ENCODE measurements at places on chromosomes 7 and 10.

DNA sequence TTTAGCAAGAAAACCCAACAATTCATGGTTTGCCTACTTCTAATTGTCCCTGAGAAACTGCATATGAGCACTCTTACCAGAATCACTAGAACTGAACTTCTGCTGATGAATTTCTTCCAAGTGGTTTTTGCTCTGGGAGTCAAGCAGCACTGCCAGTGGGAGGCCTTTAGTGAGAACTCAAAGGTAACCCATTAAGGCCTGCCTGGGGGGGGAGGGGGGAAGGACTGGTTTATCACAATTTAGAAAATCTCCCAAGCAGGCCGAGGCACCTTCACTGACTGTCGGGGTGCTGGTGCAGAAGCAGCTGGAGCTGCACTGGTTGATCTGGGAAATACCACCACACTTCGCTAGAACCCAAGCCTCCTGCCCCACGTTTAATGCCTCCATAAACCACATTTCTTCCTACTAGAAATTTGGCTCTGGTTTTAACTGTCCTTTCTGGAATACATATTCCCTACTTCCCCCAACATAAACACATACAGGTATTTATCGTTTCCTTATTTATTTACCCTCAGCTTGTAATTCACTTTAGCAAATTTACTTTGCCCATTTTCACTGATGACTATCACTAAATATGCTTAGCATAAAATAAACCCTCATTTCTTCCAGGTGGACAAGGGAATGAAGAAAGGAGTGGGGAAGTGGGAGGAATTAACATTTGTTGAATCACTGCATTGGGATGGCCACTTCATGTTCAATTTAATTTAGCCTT is 14.2 kb downstream of the ANK3 start:
- no peak for DNase-seq

- no peak for DNase-seq
These were observed 296.7 kb upstream of the KLF6 start for GRCh38 chr10:4081685-4082111.

GRCh38 chr7:91358303-91358702 is 94.1 kb downstream of the FZD1 start:
- DNase-seq = no peak

DNA sequence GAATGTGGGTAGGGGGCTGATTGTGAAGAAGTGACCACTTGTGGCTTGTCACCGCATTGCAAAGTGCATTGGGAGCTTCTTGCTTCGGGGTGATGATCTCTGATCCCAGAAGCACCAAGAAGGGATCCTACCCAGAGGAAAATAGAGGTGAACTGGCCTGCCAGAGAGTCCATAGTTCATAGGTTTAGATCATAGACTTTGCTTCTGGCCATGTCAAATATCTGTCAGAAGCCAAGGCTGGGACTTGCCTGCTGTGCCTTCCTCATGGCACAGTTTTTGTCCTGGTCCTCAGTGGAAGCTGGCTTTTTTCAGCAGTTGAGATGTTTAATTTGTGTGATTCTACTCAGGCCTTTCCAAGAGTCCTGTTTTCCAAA is 1.1 kb downstream of the ZSWIM8 start:
- DNase-seq = no peak

DNA sequence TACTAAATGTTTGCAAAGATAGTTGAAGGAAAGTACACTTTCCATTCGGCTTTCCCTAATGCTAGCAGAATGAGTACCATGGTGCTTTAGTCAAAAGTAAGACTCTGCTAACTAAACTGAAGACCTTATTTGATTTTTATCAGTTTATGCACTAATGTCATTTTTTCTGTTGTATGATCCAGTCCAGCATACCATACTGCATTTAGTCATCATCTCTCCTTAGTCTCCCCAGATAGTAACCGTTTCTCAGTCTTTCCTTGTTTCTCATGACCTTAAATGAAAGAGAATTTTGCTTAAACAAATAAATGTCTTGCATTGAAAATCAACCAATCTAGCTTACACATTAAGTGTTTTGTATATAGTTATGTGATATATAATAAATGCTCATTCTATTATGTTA is 529.5 kb upstream of the SEMA3D start:
- no peak for DNase-seq

DNA sequence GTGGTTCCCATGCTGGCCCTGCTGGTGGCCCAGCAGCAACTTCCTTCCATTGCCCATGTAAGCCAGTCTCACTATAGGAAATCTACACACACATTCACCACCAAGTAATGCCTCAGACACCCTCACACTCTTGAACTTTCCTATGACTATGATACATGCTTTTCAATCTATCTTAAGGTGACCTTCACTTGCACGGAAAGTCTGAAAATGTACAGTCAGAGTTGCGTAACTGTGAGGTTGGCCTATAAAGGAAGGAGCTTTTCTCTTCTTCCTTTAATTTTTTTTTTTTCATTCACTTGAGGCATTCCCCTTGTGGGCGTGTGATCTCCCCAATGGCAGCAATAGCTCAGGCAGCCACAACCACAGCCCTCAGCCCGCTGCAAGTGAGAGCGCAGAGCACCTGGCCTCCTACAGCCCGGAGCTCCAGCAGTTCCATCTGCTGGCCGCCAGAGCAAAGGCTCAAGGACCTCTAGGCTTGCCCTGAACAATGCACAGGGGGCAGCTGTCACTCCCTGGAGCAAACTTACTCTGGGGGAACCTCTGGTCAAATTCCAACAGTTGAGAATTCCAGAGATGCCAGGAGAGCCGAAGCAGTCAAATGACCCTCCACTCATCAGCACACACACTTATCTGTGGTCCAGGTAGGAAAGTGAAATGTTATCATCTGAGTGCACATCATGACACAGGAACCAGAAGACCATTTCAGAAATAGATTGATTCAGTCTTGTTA is 123.1 kb upstream of the ADO start:
- no peak for DNase-seq

- no peak for DNase-seq
These were observed 94.1 kb upstream of the TMEM26 start for GRCh38 chr10:61547297-61547696.

GRCh38 chr7:101564778-101565211 is 64.3 kb downstream of the MYL10 start:
- DNase-seq = no peak

DNA sequence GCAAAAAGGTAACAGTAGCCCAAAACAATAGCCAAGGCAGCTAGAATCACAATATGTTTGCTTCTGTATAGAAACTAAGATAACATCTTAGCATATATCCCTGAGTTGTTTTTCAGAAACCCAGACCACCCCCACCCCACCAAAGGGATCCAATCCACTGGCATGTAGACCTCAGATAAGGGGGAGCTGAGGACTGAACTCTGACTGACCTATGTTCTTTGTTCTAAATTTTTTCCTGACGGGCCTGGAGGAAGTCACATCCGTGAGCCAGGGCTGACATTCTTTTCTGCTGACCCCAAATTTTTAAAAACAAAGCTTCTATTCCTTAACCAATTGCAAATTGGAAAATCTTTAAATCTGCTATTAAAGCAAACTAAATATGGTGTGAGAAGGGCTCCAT is 493.9 kb upstream of the IGFBP3 start:
- no peak for DNase-seq

- no peak for DNase-seq
These were observed 6.2 kb upstream of the CH25H start for GRCh38 chr10:89213191-89213808.

- no peak for DNase-seq
These were observed 245.4 kb downstream of the SKIDA1 start for GRCh38 chr10:21280037-21280436.

DNA sequence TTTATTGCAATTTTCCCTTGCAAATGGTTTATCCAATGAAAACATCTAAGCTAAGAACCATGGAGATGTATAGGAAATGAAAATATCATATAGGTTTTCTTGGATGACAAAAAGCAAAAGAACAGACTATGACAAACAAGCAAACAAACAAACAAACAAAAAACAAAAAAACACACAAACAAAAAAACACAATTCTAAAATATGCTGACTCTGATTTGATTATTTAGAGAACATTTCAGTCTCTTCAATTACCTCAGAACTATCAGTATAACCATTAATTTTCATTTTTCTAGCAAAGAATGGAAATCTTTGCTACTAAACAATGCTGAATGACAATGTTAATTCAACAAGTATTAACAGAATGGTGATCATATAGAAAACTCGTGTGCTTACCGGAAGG is 369.5 kb upstream of the LRRN3 start:
- DNase-seq = no peak

- no peak for DNase-seq
These were observed 5.9 kb upstream of the GPAM start for GRCh38 chr10:112189465-112189864.

DNA sequence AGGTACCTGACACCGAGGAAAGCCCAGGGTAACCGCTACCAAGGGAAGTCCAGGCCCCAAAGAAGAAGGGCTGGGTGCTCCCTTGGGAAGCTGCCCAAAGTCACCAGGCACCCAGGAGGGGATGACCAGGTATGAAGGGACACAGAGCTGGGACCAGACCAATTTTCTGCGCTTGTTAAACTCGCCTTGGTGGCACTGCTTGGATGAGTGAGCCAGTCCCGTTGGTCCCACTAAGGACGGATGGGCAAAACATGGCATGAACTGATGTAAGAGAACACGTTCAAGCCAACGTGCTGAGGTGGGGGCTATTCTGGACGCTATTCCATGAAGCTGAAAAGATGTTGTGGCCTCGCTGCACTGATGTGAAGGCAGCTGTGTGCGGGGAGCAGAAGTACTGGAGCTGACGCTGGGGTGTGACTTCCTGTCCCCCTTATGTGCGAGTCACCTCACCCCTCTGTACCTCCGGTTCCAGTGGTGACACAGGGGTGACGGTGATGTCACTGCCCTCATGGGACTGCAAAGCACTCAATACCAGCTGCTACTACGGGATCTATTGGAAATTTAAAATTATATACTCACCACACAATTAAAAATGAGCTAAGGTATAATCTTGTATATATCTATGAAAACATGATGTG is 73.6 kb downstream of the COBL start:
- DNase-seq = no peak

- no peak for DNase-seq
These were observed 23.7 kb upstream of the DUSP5 start for GRCh38 chr10:110474017-110474416.

GRCh38 chr10:79260811-79261740 is 86.2 kb upstream of the PPIF start:
- DNase-seq = no peak

DNA sequence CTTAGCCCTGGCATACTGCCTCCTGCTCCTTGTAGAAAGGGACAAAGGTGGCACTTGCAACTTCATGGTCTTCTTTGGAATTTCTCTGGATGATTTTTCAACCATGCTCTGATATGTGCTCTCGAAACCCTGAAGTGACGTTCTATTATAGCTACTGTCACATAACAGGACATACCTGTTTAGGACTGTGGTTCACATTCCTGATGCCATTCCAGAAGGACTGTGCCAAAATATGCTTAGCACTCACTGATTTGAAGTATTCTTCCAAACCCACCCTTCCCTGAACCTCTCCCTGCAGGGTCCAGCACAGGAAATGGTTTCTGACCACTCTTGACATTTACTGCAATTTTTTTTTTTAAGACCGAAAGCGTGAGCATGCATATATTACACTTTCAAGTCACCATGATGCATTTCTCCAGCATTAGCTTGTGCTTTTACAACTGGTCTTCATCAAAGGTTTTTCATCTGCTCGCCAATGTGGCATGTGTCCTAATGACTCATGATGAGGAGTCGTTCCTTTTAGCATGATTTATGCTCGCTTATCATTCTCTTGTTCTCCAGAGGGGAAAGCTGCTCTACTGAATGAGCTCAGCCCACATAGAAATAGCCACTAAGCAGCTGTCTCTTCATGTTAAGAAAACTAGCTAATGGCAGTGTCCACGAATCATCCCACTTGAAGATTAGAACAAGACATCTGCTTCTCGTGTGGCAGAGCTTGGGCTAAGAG is 135.2 kb downstream of the ADAM12 start:
- DNase-seq = peak; percentile 100

- no peak for DNase-seq
These were observed 30.1 kb downstream of the LDB3 start for GRCh38 chr10:86698207-86698940.

- DNase-seq = no peak
These were observed 10.0 kb upstream of the CRYGN start for GRCh38 chr7:151449990-151450389.

DNA sequence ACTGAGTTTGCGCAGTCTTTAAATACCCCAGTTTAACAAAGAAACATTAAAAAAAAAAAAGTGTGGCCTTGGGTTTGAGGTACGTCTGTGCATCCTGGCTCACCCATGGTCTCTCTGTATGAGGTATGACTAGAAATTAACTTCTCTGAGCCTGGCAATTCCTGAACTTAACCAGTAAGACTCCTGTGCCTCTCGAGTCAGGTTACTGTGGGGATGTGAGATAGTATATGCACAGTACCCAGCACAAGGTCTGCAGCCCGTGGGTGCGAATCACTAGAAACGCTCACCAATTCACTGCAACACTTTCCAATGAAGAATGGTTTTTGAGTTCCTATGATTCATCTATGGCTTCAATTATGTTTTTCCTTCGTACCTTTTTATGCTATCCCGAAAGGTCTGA is 149.9 kb downstream of the SFMBT2 start:
- DNase-seq = no peak

DNA sequence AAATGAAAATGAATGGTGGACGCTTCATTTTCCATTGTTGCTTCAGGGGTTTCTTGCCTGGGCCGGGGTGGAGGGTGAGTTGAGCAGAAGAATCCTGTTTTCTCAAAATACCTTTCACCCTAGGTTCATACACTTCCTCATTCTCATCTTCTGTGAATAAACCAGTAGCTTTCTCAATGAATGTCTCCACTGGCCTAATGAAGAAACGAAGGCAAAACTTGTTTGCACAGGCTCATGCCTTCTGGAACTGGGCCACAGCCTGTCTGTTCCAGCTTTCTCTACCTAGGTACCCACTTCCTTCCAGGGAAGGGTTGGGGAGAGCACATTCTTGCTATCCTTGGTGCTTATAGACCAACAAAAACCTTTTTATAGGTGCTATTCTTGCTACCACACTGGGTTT is 21.3 kb downstream of the STMP1 start:
- DNase-seq = no peak

- no peak for DNase-seq
These were observed 56.9 kb upstream of the NPY start for GRCh38 chr7:24227068-24227467.

GRCh38 chr7:131525820-131526219 is 30.6 kb downstream of the PODXL start:
- DNase-seq = no peak

DNA sequence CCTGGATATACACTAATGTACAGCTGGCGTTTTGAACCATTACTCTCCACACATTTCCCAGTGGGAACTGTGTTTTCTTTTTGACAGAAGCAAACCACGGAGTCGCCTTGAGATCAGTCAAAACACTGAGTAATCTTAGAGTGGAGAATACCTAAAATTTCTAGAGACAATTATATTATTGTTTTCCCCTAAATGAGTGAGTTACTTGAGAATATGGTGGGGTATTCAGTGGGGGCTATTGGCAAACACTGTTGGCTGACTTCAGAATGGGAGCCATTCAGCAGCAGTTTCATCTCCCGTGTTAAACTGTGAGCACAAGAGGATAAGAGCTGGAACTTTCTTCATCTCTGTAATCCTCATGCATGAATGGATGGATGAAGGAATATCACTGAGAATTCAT is 6.2 kb downstream of the IL2RA start:
- DNase-seq = no peak

Data from fibroblast of skin of left quadriceps (primary cell).